ENCODE measurements at places on chromosomes 5 and 9.

DNA sequence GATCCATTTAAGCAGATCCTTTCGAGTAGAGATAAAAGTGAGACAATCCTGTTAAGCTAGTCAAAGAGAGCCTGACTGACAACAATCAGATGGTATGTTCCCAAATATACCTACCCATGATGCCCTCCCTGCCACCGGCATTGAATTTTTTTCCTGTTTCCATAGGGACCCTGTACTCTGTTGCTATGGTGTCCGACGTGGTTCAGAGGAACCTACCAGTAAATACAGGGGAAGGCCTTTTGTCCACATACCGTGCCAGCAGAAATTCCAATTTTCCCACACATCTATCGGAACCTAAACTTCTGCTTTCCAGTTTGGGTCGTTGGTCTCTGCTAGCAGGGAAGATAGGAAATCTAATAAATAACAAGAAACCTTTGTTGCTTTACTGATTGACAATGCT lies 64.7 kb downstream of the MEGF10 start:
- DNase-seq = no peak

DNA sequence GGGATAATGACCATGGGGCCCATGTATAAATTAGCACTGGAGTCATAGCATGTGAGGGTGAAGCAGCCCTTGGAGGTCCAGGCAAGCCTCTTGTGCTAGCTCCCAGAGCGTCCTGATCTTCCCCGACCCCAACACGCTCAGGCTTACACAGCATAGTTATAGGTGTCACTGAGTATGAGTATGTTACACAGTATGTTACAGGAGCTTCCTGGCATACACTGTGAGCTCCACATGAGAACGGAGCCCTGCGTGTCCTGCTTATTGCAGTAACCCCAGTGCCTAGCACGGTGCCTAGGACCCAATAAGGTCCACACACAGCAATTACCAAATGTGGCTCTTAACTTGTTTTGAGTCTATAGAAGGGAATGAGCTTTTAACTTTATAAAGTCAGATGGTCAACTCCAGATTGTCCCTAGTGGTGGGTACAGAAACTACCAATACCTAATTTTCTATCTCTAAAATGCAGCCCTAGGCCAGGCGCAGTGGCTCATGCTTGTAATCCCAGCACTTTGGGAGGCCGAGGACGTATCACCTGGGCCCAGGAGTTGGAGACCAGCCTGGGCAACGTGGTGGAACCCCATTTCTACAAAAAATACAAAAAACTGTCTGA lies 64.1 kb downstream of the PLAC8L1 start:
- DNase-seq = no peak

- DNase-seq = no peak
Measured at GRCh38 chr9:99449726-99450125, 227.6 kb downstream of the SEC61B start.

- DNase-seq = no peak
Measured at GRCh38 chr5:6576861-6577501, 55.9 kb downstream of the NSUN2 start.

GRCh38 chr5:103602438-103602837 lies 39.8 kb upstream of the NUDT12 start:
- no peak for DNase-seq

DNA sequence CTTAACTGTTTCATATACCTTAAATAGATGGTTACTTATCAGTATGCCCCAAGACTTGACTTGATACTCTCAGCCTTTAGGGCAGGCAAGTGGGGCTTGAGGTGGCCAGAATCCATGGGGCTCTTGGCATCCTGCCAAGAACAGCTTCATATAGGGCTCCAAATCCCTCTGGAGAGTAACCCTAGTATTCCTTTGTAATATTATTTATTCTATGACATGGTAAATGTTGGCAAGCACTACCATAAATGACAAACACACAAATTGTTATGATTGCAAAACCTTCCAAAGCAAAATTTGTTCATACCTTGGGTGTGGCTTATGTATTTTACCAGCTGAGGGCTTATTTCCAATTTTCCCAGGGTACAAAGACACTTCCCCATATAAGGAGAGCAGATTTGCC lies 257.4 kb upstream of the TRPC7 start:
- DNase-seq = no peak

DNA sequence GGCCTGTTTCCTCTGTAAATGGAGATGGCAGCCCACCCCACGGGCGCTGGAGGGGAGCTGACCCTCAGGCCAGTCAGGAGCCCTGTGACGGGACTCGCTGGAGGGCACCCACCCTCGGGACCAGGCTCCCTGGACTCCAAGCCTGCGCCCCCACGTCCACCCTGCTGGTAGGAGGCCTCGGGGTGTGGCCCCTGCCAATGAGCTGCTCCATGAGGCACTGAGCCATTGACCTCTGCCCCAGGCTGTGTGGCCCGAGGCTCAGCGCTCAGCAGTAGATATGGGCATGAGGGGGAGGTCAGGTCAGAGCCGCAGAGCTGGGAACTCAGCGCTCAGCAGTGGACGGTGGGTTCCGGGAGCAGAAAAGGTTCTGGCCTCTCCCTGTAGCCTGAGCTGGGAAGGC lies 52.3 kb upstream of the EGFL7 start:
- no peak for DNase-seq

Data from activated CD8-positive, alpha-beta memory T cell treated with anti-CD3 and anti-CD28 coated beads for 1 hour (primary cell).